ENCODE measurements at places on chromosomes 1 and 21.

DNA sequence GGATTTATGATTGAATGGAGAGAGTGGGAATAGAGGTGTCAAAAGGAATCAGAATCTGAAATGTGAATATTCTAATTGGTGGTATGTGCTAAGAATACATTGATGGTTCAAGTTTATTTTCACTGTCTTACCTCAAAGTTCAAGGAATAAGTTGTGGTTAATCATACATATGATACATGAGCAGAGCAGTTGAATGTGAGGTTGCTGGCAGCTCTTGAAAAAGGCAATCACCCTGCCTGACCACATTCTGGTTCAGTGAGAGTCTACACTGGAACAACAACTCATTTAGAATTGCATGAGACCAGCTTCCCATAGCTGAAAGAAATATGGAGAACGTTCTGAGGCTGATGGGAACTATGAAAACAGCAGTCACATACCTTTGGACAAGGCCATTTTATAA lies 68.3 kb upstream of the ARHGAP29 start:
- DNase-seq, result no peak

- DNase-seq, result no peak
These were observed 6.3 kb upstream of the TDRD10 start for GRCh38 chr1:154495496-154496273.

DNA sequence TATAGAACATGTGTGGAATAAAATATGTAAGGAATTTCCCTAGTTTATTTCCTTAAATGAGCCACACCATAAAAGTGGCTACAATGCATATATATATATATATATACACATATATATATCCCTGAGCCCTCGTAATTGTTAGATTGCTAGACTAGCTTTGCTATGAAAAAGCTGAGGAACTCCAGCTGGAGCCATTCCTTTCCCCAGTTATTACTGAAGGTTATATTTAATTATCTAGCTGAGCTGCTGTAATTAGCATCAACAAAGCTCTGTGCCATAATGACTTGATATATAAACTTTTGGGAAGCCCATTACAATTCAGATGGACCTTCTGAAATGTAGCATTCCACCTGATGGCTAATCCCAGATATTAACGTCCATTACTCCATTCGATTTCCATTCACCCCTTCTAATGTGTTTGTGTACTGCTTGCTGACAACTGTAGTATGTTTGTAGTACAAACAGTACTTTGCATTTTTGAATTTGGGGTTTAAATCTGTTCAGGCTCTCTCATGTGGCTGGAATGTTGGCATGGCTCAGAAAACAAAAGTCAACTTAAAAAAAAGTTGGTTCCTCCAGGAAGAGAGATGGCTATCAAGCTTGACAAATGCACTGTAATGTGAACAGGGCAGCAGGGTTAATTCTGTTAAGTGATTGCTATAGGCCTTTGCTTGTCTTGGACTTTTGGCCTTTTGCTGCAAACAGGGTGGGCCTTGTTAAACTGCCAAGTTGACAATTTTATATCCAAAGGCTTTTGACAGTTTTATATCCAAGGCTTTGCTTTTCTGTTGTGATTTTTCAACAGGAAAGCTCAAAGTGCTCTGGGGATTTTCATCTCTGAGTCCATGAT lies 170.0 kb downstream of the LTN1 start:
- no peak for DNase-seq

GRCh38 chr1:230814949-230815692 lies 53.2 kb downstream of the C1orf198 start:
- no peak for DNase-seq

- DNase-seq, result no peak
These were observed 10.2 kb downstream of the PLXNA2 start for GRCh38 chr1:208233978-208234377.

- no peak for DNase-seq
These were observed 198.9 kb downstream of the HS2ST1 start for GRCh38 chr1:87113313-87113712.

DNA sequence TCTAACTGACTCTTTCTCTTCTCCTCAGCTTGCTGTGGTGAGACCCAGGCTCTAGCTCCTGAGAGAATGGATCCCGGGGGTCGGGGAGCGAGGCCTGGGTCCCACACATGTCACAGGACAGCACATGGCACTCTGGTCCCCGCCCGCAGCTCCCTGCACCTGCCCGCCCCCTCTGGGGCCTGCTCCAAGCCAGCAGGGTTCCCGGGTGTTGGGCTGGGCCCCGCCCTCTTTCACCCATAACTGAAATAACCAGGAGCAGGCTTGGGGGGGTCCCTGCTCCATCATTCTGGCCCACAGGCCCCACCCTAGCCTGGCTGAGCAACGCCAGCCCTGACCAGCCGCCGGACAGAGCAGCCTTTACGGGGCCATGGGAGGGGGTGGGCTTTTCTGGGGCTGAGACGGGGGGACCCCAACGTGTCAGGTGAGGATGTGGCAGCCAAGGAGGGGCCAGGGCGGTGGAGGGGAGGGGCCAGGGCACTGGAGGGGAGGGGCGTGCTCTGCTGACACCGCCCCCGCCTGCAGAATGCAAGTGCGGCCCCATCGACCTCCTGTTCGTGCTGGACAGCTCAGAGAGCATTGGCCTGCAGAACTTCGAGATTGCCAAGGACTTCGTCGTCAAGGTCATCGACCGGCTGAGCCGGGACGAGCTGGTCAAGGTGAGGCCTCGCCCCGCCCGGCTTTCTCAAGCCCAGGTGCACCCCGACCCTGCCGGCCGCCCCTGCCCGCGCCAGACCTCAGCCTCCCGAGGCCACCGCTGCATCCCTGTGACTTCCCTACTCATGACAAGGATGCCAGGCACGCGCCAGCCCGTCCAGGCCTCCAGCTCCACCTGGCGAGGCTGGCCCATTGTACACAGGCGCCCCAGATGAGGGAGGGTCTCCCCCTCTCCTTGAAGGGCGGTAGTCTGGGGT lies 19.4 kb downstream of the COL6A1 start:
- no peak for DNase-seq

GRCh38 chr1:231976231-231976630 lies 349.6 kb downstream of the DISC1 start:
- no peak for DNase-seq

GRCh38 chr1:114334297-114334696 lies 176.7 kb downstream of the TRIM33 start:
- no peak for DNase-seq

- DNase-seq, result no peak
These were observed 323.4 kb downstream of the LTN1 start for GRCh38 chr21:28669321-28669720.

DNA sequence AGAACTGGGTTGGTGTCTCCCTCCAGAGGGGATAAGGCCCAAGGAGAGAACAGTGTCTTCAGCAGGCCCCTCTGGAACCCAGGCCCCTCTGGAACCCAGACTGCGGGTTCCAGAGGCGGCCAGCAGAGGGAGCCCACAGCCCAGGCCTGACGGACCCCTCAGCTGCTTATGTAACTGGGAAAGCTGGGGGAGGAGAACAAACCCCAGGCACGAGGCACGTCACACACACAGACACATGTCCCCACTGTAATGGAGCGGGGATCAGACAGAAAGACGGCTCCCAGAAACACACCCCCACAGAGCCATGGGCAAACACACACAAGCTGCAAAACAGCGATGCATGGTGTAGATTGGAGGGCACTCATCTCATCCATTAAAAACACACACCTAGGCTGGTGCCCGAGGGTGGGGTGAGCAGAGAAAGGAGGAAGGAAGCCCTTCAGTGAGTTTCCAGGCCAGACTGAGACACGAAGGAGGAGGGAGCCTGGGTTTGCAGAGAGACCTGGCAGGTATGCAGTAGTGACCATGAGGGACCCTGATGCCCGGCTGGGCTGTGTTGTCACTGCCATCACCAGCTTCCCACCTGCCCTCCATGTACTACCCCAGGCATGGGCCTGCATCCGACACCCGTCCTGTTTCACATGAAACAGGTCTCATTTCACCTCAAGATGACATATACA lies 2.8 kb upstream of the IGSF8 start:
- peak; percentile 78 for DNase-seq

DNA sequence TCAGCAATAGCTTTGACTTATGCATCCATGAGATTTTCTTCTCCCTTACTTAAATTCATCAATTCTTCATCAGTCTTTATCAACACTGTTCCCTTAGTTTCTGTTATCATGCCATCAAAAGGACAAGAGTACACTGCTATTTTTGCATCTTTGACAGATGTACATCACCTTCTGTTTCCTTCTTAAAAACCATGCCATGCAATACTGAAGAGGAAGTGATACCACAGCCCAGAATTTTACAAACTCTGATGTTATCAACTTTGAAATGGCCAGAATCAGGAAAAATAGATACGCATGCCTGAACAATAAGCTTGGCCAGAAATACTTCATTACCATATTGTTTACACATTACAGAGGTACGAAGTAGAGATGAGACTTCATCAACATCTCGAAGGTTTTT lies 21.1 kb downstream of the FMO5 start:
- no peak for DNase-seq

- no peak for DNase-seq
These were observed 133.8 kb upstream of the EDN2 start for GRCh38 chr1:41618066-41618825.

- no peak for DNase-seq
These were observed 98.3 kb downstream of the KAZN start for GRCh38 chr1:14696761-14697160.

DNA sequence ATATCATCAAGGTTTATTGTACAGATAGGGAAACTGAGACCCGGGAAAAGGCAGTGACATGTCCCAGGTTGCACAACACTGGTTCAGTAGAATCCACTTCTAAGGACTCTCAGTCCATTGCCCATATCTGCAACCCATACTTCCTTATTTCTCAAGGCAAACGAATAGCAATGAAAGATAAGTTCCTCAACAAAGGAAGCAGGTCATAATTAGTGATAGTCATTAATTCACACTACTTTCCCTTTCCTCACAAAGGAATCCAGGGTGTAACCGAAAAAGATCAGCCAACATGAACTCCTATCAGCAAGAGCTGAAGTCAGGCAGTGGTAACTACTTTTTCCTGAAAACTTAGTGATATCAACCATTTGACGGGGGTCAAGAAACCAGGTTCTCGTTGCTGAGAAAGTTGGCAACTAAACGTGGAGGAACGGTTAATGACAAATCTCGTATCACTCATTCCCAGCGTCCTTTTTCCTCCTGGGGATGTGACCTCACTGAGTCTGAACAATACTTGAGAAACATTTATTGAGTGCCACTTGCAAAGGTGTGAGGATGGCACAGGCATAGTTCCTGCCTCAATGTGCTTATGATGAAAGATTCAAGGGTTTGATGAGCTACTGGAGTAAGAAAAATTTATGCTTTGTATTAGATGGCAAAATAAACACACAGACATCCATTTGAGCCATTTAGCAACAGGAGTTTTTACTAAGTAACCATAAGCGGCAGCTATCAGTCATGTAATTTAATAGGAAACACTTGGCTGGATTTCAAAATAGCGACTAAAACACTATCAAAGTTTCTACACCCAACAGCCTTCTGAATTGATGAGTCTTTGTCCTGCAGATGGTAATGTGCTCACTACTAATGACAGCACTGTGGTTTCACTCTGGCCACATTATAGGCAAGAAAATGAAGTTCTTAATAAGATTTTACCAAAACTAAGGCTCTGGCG lies 82.3 kb downstream of the PLPP3 start:
- DNase-seq, result no peak

GRCh38 chr1:58983633-58984245 lies 199.9 kb upstream of the JUN start:
- no peak for DNase-seq

GRCh38 chr1:154847891-154848290 lies 22.2 kb downstream of the KCNN3 start:
- DNase-seq, result no peak

DNA sequence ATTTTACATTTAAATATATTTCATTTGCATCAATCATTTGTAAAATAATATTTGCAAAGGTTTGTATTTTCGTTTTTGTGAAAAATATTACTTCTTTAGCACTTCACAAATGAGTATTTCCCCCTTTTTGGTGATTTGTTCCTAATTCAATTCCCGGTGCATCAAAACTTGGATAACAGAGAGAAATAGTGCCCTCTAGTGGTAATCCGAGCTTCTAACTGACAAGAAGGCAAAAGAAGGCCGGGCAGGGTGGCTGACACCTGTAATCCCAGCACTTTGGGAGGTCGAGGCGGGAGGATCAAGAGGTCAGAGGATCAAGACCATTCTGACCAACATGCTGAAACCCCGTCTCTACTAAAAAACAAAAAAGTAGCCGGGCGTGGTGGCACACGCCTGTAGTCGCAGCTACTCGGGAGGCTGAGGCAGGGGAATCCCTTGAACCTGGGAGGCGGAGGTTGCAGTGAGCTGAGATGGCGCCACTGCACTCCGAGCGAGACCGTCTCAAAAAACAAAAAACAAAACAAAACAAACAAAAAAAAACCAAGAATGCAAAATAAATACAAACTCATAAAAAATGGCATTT lies 137.7 kb downstream of the COL11A1 start:
- DNase-seq, result no peak

DNA sequence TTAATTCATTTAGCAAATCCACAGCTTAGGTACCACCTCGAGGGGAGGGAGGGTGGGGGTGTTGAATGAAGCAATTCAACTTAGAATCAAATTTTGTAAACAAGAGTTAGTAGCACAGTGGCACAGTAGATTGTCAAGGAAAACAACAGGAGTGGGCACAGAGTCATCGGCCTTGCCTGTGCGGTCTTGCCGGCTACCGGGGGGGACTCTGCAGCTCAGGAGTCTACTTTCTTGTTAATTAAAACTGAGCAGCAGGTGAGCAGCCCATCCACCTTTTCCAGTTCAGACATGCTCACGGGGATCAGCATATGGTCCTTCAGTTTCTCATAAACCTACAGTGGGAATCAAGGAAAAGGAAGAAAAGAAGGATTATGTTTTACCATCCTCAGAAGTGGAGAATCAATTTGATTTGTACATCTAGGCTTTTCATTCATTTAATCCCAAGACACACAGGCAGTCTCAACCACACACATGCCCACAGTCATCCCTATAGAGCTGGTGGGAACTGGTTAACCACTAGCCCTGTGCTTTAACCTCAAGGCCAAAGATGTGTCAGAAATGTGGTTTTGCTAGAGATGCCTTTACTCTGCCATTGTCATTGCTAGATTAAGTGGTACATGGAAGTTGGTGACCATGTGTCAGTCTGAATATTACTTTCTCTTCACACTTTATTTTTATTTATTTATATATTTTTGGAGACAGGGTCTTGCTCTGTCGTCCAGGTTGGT lies 45.0 kb upstream of the BCL10 start:
- peak; percentile 20 for DNase-seq

Measured in stimulated activated CD4-positive, alpha-beta T cell treated with anti-CD3 and anti-CD28 coated beads, Interleukin-4, amount 100 ng/mL, for 24 hours (primary cell).